ENCODE measurements at places on chromosomes 5 and 9.

GRCh38 chr5:43097701-43098449 is 22.8 kb upstream of the ZNF131 start:
- DNase-seq = no peak

DNA sequence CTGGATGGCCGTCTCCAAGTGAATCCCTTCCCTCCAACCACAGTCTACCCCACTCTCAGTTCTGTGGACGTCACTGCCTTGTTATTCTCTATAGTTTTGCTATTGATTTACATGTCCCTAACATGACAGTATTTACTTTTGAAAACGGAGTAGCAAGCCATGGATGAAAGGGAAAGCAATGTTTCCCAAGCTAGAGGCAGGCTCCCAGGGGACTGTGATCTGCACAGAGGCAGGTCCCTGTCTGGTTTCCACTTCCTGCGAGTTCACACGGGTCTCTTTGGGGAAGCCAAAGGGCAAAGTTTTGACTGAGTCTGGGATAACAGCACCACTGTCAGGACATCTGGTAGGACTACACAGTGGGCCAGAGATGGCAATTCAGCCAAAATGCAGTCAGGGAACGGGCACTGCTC is 12.7 kb downstream of the C9orf153 start:
- no peak for DNase-seq

GRCh38 chr5:51958473-51958872 is 575.2 kb downstream of the ISL1 start:
- DNase-seq = no peak

DNA sequence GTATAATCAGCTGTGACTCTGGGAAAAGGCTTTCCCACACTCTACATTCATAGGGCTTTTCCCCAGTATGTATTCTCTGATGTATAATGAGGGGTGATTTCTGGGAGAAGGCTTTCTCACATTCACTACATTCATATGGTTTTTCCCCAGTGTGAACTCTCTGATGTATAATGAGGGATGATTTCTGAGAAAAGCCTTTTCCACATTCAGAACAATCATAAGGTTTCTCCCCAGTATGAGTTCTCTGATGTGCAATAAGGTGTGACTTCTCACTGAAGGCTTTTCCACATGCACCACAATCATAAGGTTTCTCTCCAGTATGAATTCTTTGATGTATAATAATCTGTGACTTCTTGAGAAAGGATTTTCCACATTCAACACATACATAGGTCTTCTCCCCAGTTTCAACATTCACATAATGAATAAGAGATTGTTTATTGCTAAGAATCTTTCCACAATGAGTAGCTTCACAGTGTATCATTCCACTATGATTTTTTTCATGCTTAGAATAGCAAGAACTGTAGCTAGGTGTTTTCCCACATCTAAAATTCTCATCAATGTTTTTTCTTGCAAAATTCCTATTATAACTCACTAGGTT is 26.7 kb upstream of the ZNF300 start:
- no peak for DNase-seq

GRCh38 chr5:8093669-8094068 is 224.7 kb downstream of the MTRR start:
- no peak for DNase-seq

- DNase-seq = no peak
Observed at GRCh38 chr9:78986446-78986845, 585.3 kb upstream of the TLE4 start.

- DNase-seq = no peak
Observed at GRCh38 chr5:58491216-58491892, at the start of gene GAPT. GAPT (plus strand) TSS chr5:58491435; CDS start chr5:58494537, 3,102 bp downstream.

DNA sequence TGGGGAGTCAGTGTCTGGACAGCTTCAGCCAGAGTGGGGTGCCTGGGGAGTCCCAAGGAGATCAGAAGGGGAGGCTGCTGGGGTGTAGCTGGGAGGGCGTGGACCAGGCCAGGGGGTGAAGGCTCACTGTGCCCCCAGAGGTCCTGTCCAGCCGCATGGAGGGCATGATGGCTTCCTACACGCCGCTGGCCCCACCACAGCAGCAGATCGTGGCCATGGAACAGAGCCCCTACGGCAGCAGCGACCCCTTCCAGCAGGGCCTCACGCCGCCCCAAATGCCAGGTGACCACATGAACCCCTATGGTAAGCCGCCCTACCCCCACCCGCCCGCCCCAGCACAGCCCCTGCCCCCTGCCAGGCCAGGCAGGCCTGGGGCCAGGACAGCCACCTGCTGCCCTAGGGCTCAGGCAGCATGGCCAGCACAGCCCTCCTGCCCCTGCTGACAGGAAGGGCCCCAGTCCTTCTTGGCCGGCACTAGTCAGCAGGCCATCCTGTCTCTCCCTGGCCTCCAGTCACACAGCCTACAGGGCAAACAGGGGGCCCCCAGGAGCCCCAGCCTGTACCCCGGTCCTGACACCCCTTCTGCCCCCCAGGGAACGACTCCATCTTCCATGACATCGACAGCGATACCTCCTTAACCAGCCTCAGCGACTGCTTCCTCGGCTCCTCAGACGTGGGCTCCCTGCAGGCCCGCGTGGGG is 82.1 kb downstream of the LMX1B start:
- DNase-seq = no peak

- no peak for DNase-seq
Observed at GRCh38 chr9:70260007-70260443, 1.2 kb downstream of the SMC5 start.

- no peak for DNase-seq
Observed at GRCh38 chr5:9165546-9165945, 380.3 kb downstream of the SEMA5A start.

GRCh38 chr9:115373000-115373709 is 255.2 kb upstream of the TNC start:
- DNase-seq = no peak

DNA sequence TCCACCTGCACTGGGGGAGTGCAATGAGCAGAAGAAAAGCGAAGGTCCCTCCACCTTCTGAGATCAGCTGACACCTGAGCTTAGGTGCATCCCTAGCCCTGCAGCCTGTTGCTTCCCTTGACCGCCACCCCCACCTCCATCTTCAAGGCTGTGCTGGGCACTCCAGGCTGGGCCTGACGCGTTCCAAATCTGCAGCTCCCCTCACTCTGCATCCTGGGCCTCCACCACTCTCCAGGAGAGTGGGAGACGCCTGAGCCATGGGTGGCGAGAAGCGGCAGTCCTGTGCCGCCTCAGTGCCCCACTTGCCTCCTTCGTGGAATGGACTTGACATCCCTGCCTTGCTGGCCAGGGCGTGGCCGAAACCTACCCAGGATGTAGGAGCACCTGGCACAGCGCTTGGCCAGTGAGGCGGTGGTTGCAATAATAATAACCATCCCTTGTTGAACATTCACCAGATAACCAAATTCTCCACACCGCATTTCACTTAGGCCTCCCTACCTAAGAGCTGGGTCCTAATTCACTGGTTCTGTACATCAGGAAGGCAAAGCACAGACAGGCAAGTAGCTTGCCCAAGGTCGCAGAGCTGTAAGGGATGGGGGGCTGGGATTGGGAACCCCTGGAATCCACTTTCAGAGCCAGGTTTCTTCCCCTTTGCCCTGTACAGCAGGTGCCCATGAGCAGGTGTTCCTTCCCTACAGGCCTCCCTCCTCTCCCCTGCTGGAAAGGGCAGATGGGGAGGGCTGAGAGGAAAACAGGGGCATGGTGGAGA is 11.7 kb downstream of the B4GALT7 start:
- DNase-seq = no peak

- no peak for DNase-seq
Observed at GRCh38 chr9:33452828-33453271, 5.5 kb upstream of the AQP3 start.

DNA sequence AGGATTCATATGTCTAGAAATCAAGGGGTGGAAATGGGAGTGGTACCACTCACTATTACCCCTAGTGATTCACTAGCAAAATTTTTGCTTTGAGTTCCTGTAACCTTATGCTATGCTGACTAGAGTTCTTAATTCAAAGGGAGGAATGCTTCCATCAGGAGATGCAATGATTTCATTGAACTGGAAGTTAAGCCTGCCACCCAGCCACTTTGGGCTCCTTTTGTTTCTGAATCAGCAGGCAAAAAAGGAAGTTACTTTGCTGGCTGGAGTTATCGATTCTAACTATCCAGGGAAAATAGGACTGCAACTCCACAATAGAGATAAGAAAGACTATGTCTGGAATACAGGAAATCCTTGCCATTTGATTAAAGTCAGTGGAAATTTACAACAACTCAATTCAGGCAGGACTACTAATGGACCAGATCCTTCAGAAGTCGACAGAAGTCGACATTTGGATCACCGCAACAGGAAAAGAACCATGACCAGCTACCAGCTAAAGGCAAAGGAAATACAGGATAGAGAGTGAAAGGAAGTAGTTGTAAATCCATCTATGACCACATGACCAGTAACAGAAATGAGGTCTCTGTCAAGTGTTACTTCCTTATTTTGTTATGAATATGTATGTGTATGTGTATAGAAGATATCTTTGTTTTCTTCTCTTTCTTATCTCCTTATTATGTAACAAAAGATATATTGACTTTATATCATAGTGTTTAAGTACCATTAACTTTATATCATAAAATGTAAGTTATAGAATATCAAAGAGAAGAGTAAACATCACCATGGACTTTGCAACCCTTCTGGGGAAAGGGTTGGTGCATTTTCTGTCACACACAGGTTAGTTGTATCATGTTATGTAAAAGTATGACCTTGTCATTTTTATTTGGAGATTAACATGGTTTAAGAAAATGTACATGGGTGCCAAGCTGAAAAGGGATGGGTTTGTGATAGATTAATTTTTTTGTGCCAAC is 198.7 kb upstream of the HAPLN1 start:
- no peak for DNase-seq

- no peak for DNase-seq
Observed at GRCh38 chr5:109378095-109378494, 31.7 kb downstream of the PJA2 start.

GRCh38 chr9:33446240-33446945 is 1.0 kb downstream of the AQP3 start:
- DNase-seq = no peak

GRCh38 chr5:155167736-155168135 is 154.2 kb downstream of the KIF4B start:
- no peak for DNase-seq

GRCh38 chr5:83899326-83899970 is 178.8 kb upstream of the HAPLN1 start:
- DNase-seq = no peak

DNA sequence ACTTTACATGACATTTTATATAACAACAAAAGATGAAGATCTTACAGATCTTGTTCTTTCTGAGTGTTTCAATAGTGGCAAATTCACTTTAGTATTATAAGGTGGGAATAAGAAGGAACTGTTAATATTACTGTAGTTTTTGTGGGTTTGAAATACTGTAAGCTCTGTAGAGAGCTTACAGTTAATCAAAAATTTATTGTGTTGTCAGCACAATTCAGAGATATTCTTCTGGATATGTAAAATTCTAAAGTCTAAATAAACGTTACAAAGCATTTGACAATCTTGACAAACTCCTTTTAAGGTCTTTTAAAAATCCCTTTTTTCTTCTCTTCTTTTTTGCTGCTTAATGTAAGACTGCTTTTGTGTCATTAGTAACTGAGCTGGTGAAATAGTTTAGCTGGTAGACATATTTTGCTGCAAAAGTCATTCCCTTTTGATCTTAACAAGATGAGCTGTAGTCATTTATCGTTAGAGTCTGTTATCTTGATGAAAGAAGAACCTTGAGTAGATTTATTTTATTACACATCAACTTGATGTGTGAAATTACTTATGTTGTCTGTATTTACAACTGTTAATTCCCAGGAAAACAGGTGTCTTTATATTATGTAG is 186.0 kb downstream of the WDR70 start:
- DNase-seq = no peak

DNA sequence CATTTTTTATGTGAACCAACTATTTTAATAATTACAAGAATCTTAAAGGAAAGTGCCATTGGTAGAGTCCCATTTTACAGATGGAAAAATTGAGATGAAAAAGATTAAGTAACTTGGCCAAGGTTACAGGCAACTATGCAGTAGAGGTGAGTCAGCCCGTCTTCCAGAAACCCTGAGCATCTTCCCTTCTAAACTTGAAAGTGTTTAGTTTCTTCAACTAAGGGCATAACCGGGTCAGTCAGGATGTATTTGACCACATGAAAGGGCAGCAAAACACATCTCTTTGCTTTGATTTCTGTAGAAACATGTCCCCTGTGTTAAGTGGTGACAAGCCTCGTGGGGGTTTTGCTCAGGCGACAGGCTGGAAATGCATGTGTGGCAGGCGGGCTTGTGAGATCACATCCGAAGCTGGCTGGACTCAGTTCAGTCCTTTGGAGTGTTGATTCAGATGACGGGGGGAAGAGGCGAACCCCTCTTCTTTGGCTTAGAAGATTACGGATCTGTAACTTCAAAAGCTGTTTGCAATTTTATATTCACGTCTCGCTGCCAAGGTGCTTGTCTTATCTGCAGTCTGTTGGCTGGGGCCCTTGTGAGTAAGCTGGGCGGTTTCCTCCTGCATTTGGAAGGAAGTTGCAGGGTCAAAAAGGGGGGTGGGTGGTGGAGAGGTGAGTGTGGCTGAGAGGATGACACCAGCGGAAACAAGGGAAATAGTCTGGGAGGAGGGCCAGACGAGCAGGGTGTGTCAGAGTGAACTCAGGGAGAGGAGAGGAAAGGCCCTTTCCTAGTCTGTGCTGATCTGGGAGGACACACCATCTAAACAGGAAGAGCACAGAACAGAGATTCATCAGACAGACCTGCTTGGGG is 78.9 kb upstream of the RPS23 start:
- DNase-seq = no peak
